ENCODE measurements at places on chromosomes 1 and 21. TPM values are rescaled to one million over a fixed set of nuclear protein-coding genes. Genes with fewer than 3 reads are reported as not detected.

DNA sequence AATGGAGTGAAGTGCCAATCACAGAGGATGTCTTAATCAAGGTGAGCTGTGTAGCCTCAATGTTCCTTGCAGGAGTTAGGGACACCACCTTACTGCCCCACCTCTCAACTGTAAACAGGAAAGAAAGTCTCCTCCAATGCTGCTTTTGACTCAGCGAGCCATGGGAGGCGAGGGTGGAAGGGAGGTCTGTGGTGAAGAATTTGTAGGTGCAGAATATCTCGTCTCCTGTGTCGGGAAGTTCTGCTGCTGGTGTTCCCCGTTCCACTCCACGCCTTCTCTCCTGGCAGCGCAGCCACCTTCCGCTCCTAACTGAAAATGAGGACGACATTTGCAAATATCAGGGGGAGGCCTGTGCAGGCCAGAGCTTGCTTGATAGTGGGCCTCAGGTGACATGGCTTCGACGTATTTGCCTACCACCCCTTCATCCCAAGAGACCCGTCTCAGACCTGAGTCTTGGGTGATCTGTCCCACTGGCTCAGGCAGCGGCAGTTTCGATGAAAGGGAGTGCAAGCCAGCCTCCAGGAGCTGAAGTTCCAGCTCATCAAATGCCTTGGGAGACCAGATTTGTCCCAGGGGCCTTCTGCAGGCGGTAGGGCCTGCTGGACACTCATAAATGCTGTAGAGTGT lies 368.3 kb upstream of the C1orf174 start:
- DNase-seq, result no peak

GRCh38 chr1:167278497-167278896 lies 57.8 kb downstream of the POU2F1 start:
- DNase-seq, result no peak

GRCh38 chr1:95583661-95584210 lies 349.7 kb downstream of the RWDD3 start:
- DNase-seq, result no peak

DNA sequence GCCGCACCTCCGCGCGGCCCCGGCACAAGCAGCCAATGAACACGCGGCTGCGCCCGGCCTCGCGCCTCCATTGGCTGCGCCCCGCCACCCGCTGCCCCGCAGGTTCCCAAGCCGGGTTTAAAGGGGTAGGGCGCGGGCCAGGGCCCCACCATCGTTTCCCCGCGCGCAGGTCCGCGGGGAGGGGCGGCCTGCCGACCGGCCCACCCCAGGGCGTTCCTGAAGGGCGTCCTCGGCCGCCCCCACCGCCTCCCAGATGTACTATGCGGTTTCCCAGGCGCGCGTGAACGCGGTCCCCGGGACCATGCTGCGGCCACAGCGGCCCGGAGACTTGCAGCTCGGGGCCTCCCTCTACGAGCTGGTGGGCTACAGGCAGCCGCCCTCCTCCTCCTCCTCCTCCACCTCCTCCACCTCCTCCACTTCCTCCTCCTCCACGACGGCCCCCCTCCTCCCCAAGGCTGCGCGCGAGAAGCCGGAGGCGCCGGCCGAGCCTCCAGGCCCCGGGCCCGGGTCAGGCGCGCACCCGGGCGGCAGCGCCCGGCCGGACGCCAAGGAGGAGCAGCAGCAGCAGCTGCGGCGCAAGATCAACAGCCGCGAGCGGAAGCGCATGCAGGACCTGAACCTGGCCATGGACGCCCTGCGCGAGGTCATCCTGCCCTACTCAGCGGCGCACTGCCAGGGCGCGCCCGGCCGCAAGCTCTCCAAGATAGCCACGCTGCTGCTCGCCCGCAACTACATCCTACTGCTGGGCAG lies at the start of gene OLIG1:
TSS of gene OLIG1 (plus strand) at position 148 of the 750 bp plus-strand sequence. CDS start at position 254, 106 bp downstream.
- DNase-seq, result peak; percentile 58

DNA sequence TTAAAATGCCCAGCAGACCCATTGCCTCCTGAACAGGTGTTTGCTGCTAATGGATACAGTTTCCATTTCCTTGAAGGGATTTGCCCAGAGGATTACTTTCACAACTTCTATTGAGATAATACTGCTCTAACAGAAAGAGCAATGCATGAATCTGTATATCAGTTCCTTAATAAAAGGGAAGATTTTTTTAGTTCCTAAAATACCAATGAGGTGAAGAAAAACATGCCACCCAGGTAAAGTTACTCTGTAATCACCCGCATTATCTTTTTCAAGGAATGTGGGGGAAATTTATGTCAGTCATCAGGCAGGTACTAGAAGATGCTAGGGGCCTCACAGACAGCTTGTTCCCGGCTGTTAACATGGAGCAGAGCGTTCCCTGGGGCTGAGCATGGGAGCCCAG lies 41.1 kb downstream of the KCNJ15 start:
- DNase-seq, result no peak

DNA sequence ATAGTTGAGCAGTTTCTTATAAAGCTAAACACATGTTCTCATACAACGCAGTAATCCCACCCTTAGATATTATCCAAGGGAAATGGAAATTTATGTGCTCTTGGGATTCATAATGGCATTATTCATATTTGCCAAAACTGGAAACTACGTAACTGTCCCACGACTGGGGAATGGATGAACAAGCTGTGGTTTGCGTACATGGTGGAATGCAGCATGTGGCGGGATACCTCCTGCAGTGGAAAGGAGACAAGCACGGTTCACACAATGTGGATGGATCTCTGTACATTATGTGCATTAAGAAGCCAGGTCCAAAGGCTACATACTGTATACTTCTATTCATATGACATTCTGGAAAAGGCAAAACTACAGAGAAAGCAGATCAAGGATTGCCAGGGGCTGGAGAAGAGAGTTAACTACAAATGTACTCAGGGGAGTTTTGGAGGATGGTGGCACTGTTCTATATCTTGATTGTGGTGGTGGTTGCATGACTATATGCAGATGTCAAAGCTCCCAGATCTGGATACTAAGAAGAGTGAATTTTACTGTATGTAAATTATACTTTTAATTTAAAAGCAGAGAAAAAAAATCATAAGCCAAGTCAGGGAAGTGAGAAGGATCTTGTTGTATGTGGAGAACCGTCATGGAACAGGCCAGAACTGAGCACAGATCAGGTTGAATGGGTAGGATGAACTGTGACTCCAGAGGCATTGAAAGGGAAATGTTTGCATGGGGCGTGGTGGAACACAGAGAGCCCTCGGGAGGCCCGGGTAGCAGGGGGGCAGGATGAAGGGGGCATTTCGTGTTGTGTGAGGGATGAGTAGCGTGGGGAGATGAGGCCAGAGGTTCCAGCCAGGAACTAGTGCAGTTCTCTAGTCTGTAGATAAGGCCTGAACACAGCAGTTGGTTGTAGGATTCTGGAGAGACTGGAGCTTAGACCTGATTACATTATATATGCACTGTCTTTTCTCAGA lies 90.7 kb downstream of the GALNT2 start:
- no peak for DNase-seq

DNA sequence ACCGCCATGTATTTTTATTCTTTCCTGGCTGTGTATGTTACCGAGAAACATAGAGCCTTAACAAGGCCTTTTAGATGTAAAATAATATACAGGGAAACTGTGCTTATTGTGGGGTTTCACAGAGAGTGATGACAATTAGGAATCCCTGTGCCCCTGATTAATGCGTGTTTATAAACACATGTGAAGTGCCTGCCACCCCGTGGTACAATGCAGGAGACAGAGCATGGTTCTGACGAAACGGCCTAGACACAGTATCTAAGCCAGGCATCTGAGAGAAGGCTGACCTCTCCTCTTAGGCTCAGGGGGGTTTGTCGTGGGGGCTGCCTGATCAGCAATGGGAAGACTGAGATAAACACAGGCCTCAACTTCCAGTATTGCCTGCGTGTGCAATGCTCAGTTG lies 200.0 kb downstream of the AJAP1 start:
- DNase-seq, result no peak

DNA sequence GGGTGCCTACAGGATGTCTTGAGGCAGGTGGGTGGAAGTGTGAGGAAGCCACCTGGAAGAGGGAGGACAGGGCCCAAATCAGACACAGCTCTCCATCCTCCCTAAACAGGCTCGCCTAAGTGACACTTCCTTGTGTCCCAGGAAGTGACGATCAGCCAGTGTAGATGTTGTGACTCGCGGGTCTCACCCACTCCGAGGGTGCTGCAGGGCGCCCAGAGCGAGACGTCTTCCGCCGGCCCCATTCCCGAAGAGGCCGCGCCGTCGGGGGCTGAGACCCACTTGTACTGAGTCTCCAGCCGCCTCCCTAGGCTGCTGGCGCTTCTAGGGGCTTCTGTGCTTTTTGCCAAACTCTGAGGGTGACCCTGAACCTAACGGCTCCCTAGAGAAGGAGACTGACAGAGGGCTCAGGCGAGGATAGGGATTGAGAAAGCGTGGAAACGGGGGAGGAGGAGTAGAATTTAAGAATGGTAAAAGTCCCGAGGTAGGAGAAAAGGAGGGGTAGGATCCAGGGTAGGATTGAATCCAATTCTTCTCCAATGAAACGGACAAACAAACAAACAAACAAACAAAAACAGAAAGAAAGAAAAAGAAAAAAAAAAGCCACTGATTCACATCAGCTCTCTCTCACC lies 543 bp upstream of the MARK1 start:
- peak; percentile 53 for DNase-seq

- DNase-seq, result no peak
Observed at GRCh38 chr21:14321042-14321441, 61.9 kb downstream of the HSPA13 start.

GRCh38 chr1:39711966-39712340 lies 20.7 kb upstream of the HPCAL4 start:
- no peak for DNase-seq

- no peak for DNase-seq
Observed at GRCh38 chr1:114468047-114468446, 43.0 kb downstream of the TRIM33 start.

GRCh38 chr1:169427081-169427641 lies at the start of gene CCDC181:
TSS of gene CCDC181 (minus strand) at chr1:169427474. CDS start at chr1:169424927, 2,547 bp downstream.
- peak; percentile 70 for DNase-seq

DNA sequence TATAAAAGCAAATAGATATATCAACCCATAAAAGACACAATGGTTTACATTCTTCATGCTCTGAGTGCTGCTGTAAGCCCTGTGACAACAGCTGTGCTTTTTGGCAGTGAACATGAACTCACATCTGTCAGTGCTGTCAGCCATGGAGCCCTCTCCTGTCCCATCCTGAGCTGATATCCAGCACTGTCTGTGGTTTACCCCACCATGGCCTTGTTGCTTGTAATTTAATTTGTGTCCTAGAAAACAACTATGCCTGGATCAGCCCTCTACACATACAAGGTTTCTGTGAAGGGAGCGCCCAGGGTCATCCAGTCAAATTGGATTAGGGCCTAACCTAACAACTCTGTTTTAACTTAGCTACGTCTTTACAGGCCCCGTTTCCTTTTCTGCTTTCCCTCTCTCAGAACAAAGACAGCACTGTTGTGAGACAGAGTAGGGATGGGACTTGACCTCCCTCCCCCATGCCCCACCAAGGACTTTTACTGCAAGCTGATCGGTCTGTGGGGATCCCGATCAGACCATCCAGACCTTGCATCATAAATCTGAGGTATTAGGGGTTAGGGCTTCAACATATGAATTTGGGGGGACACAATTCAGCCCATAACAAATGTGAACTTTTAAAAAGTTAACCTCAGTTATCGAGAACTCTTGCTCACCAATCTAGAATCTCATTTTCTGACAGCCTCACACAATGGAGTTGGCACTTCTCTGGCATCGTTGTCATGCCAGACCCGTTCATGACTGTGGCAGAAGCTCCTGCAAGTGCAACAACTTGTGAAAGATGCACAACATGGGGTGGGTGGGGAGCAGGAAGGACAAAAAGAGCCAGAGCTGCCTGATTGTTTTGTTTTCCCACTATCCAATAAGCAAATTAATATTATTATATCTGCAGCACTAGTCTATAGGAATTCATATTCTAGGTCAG lies 16.4 kb upstream of the SLC44A3 start:
- no peak for DNase-seq

Gene PCP4L1
- total RNA-seq, result 0.38 TPM

Gene AMPD1
- not detected for total RNA-seq

Gene OR2M3
- total RNA-seq, result not detected

Gene KRTAP21-2
- not detected for total RNA-seq

Gene FCRLB
- total RNA-seq, result 0.18 TPM

Measured in heart right ventricle (tissue), 16 donors.